ENCODE measurements at places on chromosomes 2 and 18.

DNA sequence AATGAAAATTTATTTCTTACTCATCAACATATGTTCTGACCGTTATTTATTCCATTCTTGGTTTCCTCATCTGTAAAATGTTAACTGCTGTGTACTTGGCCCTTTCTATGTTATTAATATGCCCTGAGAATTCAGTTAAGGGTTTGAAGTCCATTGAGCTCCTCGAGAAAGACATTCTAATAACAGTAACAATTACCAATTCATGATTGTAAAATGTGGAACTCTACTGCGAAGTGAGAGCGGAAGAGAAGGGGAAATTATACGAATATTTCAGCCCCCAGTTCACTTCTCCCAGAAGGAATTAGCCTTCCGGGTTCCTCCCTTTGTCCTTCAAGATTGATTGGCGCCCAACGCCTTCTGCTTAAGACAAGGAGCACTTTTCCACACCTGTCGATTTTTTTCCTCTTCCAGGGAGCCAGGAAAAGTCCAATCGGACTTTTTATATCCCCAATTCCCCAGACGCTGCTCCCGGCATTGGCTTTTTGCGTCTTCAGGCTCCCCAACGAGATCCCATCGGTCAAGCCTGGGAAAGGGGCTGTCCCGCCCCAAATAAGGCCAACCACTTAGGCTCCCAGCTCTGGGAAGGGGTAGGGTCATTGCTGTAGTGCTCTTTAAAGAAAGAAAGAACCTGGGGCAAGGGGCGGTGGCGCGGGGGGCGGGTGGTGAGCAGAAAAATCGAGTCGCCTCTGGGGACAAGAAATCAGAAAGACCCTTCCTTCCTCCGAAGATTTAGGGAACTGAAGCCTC, 1.6 kb downstream of the DSC2 start:
- DNase-seq: peak; percentile 22

DNA sequence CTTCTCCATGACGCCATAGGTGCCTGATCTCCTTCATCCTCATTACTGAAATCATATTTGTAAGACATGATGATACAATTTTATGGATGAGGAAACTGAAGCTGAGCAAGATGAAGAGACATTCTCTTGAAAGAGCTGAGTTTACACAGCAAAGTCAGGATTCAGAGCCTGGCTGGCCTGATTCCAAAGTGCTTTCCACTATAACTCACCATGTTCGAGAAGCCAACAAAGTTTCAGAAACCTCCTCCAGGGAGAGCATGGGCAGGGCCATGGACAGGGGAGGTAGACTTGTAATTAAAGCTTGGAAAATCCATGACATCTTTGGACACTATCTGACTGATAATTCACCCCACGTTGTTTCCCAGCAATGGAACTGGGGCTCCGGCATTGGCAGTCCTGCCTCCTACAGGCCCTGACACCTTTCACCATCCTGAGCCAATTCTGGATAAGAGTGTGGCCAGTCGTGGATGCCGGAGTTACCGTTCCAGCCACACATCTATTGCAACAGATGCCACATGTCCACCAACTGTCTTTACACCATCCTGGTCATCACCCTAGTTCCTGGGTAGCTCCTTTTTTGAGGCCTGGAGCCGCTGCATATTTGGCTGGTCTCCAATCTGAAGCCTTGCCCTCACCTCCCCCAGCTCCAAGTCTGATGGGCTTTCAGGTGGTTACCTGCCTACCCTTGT, 85.0 kb upstream of the PPP1CB start:
- DNase-seq: peak; percentile 30

GRCh38 chr2:236167297-236168109, 683 bp downstream of the GBX2 start:
- no peak for DNase-seq

DNA sequence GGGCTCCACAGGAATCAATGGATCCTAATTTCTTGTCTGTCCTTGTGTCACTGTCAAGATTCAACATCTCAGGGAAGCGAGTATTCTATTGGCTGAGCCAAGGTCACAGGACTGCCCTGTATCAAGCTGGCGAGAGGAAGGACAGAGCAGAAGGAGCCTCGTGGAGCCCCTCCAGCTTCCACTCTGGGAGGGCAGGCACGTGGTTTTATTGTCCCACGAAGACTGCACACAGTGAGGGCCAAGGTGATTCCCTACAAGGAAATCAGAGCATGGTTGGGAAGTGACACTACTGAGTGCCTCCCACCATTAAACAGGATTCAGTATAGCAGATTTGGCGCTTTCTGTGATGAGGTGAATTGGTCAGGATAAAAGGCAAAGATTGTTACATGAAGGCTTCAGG, 302.4 kb upstream of the CXCR4 start:
- DNase-seq: no peak

DNA sequence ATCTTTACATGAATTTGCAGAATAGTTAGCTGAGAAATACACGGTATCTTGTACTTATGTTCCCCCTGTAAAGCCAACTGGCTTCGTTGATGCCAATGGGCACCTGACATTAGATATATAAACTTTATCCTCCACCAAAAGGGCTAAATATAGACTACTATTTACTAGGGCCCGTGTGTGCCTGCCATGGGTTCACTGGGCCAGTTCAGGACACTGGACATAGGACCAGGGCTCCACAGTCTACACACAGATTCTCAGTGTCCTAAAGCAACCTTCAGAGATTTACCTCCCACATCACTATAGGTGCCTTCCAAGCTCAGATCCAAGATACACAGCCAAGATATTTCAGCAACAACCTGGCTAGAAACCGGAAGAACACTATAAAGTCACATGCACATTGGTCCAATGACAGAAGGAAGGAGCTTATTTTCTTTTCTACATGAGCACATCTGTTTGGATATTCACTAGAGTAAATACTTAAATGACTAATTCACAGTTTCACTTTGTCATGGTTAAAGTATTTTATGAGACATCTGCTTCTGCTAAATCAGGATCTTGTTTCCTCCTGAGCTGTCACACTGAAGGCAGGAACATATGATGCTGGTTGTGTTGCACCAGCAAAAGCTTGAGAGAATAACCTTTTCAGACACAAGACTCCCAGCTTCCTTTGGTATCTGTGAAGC, 95.1 kb downstream of the MYO5B start:
- DNase-seq: peak; percentile 33

DNA sequence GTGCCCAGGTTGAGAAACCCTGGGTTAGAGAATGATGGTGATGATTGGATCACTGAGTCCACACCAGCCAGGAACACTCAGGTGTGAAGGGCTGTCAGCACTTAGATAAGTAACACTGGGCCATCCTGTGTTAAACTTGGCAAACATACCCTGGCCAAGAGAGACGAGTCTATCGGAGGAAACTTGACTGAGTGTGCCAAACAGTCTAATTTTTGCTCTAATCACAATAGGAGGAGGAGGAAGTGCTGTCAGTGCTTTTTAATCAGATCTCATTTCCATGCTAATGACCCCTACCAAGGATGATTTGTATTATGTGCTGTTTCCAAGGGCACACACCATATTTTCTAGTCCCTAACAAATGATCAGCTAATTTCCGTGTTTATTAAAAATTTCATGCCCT, 63.8 kb upstream of the SEC11C start:
- DNase-seq: no peak

GRCh38 chr2:43206602-43207001, 19.8 kb downstream of the ZFP36L2 start:
- no peak for DNase-seq

GRCh38 chr2:49037197-49037596, 117.1 kb downstream of the FSHR start:
- DNase-seq: no peak

GRCh38 chr18:46213295-46213694, 109.1 kb downstream of the HAUS1 start:
- DNase-seq: no peak

DNA sequence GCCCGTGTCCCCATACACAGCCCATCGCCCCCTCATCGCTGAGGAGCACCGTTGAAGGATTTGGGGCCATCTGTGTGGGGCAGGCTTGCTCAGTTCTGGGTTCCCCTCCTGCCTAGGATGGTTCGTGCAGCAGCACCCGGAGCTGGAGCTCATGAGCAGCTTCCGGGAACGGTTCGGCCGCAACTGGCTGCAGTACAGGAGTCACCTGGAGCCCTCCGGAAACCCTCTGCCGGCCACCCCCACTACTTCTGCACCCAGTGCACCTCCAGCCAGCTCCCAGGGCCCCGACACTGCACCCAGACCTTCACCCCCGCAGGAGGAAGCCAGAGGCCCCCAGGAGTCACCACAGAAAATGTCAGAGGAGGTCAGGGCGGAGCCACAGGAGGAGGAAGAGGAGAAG, 10.3 kb downstream of the STK11IP start:
- DNase-seq: no peak

DNA sequence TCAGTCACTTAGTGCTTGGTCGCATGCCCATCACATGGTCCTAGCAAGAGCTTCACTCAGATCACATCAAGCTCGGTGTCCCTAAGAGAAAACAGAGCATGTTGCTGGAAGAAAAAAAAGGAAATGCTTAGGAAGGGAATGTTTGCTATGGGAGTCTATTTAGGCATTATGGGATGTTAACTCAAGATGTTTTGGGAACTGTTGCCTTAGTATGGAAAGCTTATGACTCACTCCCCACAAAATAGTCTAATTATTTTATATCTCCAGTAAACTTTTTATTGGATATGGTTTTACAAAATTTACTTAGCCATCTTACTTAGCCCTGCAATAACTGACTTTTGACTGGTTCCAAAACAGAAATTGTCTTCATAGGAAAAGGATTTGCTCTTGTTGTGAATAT, 439.5 kb upstream of the ZEB2 start:
- no peak for DNase-seq

GRCh38 chr2:143140864-143141661, 11.8 kb downstream of the ARHGAP15 start:
- DNase-seq: no peak

GRCh38 chr2:19141234-19142004, 217.0 kb downstream of the OSR1 start:
- no peak for DNase-seq

GRCh38 chr18:7805880-7806279, 238.8 kb downstream of the PTPRM start:
- no peak for DNase-seq

- DNase-seq: no peak
Observed at GRCh38 chr2:182077023-182077422, 91.4 kb downstream of the PPP1R1C start.

- DNase-seq: no peak
Observed at GRCh38 chr2:114464961-114465706, 22.7 kb downstream of the DPP10 start.

DNA sequence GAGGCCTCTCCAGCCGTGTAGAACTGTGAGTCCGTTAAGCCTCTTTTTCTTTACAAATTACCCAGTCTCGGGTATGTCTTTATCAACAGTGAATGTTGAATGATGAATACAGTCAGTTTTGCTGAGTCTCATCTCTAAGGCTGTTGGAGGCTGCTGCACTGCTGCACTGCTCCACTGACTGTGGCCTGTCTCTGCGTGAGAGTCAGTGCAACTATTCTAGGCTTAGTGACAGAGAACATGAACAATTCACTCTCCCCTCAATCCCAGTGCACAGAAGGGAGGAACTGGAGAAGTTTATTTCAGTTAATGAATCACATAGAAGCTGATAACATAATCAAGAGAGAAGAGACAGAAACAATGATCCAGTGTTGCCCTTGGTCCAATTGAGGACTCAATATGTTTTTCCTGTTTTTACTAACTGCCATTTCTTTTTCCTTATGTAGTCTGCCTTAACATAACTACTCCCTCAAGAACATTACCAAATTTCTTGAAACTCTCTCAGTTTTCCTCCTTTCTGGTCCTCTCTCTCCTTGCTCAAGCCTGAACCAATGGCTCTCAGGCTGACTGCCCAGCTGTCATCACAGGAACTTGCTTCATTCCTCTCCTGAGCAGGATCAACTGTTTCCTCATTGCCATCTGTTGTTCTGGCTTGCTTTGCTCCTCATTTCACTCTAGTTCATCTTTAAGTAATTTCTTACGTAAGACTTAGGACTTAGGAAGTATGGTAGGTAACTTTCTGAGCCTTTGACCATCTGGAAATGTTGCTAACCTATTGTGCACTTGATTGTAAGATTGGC, 483.2 kb downstream of the METTL4 start:
- peak; percentile 81 for DNase-seq

DNA sequence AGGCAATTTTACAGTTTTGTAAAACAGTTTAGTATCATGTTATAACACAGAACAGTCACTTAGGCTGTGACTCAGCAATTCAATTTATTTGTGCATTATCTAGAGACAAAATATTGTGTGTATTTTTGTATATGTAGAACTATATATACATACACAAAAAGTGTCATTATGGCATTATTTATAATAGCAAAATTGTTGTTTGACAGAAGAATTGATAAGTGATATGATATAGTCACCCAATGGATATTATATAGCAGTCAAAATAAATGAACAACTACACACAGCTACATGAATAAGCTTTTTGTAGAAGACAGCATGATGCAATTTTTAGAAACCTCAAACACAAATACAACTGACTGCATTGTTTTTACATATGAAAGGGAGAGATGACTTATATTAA, 334.0 kb downstream of the TRIB2 start:
- no peak for DNase-seq

DNA sequence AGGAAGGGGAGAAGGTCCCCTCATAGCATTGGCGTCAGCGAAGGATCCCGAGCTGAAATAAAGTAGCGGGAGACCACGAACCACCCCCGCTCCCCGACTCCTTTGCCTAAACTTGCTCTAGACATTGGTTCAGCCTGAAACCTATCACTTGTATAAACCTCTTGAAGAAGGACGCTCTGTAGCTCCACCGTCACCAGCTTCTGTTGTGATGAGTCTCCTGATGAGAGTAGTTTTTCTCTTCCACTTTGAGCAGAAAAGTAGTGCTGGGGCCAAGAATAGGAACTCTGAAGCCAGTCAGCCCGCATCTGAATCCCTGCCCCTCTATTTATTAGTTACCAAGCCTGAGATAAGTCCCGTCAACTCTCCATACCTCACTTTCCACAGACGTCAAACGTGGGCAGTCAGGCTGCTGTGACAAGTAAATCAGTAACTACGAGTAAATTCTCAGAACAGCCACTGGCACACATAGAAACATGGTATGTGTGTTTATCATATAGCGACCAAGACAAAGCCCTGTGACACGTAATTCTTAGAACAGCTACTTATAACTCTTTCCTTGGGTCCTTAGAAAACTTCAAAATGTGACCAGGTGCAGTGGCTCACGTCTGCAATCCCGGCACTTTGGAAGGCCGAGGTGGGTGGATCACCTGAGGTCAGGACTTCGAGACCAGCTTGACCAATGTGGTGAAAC, 61.7 kb downstream of the CD226 start:
- no peak for DNase-seq

GRCh38 chr18:77197073-77197472, 52.6 kb upstream of the GALR1 start:
- DNase-seq: no peak

DNA sequence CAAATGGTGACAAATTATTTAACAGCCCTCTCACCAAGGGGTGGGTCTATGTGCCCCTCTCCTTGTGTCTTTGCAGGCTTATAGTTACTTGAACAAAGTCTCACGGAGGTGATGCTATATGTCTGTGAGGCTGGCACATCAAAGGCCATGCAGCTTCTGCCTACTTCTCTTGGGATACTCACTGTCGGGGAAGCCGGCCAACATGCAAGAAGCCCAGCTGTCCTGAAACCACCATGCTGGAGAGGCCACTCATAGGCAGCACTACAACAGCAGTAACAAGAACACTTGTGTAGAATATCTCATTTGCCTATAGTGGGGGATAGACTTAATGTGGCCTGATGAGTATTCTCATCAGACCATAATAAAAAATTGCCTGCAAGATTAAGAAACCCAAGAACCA, 233.7 kb upstream of the NCKAP5 start:
- DNase-seq: no peak
